ENCODE measurements at places on chromosomes 1 and 21.

- DNase-seq: no peak
Observed at GRCh38 chr1:178630417-178630816, 94.6 kb upstream of the RALGPS2 start.

GRCh38 chr1:68521286-68521685 is 24.4 kb upstream of the DEPDC1 start:
- no peak for DNase-seq

GRCh38 chr1:31726715-31727114 is 22.9 kb upstream of the COL16A1 start:
- no peak for DNase-seq

- DNase-seq: no peak
Observed at GRCh38 chr1:212949771-212950170, 570 bp upstream of the VASH2 start.

DNA sequence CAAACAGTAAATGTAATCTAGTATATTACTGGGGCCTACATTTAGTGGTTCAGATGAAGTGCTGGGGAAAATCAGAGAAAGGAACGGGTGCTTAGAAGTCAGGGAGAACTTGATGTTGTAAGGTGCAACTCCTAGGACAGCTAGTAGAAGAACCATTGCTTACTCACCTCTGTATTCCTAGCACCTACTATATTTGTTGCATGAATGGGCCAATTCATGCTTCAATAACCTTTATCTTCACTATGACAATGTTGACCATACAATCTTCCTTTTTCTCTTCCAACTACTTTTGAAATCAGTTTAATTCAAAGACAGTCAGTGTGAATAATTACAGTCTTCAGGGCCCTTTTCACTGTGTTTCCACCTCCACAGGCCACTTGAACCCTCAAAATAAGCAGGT is 125.0 kb upstream of the DMRTA2 start:
- no peak for DNase-seq

GRCh38 chr1:194369060-194369459 is 1182.6 kb upstream of the B3GALT2 start:
- DNase-seq: no peak

DNA sequence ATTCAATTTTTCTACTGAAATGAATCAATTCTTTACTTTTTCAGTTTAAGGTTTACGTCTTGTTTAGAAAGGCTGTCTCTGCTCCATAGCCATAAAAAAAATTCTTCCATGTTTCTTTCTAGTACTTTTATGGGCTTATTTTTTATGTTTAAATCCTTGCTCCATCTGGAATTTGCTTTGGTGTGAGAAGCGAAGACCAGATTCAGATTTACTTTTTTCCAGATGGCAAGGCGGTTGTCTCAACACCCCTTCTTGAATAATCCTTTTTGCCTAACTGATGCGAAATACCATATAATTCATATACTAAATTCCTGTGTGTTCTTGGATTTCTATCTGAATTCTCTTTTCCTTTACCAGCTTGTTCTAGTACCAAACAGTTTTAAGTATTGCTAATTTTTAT is 101.5 kb downstream of the C1orf94 start:
- no peak for DNase-seq

- DNase-seq: no peak
Observed at GRCh38 chr1:100404821-100405220, 52.5 kb downstream of the CDC14A start.

DNA sequence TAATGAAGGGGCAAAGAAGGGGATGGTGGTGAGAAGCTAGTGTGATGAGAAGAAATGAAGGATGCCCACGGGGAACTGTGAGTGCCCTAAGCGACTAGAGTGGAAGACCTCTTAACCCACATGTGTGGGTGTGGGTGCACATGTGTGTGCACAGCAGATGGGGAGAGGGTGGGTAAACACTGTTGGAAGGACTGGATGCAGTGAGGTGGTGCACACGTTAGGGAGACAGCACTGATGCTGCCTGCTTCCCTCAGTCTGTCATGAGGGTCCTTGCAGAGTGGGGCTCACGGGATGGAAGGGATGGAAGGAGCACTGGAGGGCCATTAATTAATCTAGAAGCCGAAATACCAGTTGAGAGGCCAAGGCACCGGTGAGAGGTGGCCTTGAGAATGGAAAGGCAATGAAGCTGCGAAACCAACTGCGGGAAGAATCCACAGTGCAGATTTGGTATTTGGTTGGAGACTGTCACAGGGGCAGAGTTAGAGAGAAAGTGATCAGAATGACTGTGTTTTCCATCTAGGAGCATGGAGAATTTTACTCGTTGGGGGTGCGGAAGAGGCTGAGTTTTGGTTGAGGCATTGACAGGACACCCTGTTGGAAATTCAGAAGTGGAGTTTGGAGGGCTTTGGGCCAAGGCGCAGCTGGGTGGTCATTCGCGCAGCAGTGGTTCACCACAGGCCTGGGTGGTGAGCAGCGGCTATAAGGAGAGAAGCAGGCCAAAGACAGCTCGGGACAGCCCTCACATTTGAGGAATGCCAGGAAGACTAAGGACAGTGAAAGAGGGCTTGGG is 15.8 kb downstream of the RCSD1 start:
- no peak for DNase-seq

GRCh38 chr1:183164963-183165362 is 21.1 kb upstream of the LAMC2 start:
- DNase-seq: no peak

- DNase-seq: no peak
Observed at GRCh38 chr1:31497601-31498000, 78.7 kb upstream of the TINAGL1 start.

DNA sequence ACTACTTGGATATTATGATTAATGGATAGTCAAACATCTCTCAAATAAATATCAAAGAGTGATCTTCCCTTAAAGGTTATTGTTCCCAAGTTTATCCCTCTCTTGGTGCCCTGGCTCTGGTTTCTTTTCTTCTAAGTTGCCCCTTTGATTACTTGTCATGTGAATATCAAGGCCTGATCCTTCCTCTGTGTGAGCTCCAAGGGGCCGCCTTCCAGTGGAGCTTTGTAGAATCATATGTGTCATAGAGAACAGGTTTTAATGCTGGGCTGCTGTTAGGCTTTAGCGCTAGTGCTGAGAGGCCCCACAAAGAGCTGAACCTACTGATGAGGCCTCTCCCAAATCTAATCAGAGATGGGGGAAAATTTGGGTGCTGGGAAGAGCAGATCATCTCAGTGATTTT is 25.5 kb downstream of the UCK2 start:
- DNase-seq: no peak

- no peak for DNase-seq
Observed at GRCh38 chr1:93434088-93434487, 13.8 kb upstream of the FNBP1L start.

DNA sequence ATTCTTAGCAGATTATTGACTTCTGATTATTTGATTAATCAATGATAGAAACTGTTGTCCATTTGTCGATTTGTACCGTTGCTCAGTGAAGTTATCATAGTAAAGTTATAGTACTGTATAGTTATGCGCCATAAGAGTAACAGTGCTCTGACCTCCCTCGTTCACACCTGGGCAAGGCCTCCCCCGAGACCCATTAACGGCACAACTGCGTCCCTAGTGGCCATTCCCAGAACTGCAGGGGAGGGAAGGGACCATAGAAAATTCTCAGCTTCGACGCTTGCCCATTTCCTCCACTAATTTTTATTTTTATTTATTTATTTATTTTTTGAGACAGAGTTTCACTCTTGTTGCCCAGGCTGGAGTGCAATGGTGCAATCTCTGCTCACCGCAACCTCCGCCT is 334.4 kb downstream of the DSCAM start:
- no peak for DNase-seq

DNA sequence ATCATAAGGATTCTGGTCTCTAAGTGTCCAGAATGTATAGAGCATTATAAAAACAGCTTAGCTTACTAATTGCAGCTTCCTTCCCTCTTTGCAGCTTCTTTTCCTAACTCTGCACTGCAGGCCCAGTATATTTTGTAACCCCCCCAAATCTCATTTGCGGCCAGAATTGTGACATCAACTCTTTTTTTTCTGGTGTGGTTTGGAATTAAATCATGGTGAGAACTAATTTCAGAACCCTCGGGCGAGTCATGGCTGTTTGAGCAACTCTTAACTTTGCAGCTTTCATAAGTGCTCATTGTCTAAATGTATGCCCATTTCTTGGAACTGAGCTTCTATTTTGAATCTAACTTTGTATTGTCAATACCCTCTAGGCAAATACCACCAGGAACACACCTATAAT is 187.4 kb downstream of the CYYR1 start:
- no peak for DNase-seq

DNA sequence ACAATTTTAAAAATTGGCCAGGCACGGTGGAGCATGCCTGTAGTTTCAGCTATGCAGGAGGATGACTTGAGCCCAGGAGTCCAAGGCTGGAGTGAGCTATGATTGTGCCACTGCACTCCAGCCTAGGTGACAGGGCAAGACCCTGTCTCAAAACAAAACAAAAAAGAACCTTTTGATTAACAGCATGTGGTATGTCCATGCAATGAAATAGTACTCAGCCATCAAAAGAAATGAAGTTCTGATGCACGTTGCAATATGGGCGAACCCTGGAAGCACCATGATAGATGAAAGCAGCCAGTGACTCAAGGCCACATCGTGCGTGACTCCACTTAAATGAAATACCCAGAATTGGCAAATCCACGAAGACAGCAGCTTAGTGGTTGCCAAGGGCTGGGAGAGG is 47.5 kb downstream of the FBXO2 start:
- no peak for DNase-seq

GRCh38 chr1:14603645-14604044 is 5.2 kb downstream of the KAZN start:
- DNase-seq: no peak

- no peak for DNase-seq
Observed at GRCh38 chr1:42003433-42003832, 84.7 kb upstream of the HIVEP3 start.

DNA sequence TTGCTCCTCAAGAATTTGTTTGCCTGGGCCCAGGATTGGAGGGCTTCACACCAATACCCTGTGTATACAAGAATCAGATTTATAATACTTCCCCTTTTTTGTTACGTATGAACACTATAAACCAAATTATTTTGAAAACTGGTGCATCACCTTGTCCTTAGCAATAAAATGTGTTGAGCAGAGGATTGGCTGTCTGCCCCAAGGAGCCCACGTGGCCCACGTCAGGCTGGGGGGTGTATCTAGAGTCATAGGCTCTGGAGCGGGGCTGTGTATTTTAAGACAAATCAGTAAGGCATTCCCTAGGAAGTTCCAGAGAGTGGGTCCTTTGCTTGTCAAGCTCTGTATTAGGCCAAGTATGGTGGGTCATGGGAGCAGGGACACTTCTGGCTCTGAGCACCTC is 2.0 kb upstream of the ST3GAL3 start:
- DNase-seq: no peak

- DNase-seq: no peak
Observed at GRCh38 chr1:105483436-105483835, 1573.0 kb upstream of the PRMT6 start.

- no peak for DNase-seq
Observed at GRCh38 chr1:107935396-107936064, 29.4 kb downstream of the VAV3 start.

GRCh38 chr1:206082831-206083695 is 30.1 kb downstream of the RHEX start:
- no peak for DNase-seq

- no peak for DNase-seq
Observed at GRCh38 chr1:119009312-119009655, 21.1 kb upstream of the TBX15 start.

- no peak for DNase-seq
Observed at GRCh38 chr1:29912425-29912824, 676.1 kb downstream of the PTPRU start.

DNA sequence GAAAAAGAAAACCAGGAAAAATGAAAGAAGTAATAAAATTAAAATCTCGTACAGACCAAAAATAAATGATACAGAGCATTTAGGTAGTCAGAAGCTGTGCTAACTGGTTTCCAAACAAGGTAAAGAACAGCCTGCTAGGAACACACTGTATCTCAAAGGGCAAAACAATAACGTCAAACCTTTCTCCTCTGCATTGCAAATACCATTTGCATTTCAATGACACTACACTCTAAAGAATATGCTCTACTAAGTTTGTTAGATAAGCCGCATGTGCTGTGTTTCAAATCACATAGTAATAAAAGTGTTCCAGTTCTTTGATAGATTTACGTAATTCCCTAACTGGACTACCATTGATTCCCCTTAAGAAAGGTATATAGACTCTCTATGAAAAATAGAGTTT is 648.8 kb downstream of the PLA2G4A start:
- no peak for DNase-seq

DNA sequence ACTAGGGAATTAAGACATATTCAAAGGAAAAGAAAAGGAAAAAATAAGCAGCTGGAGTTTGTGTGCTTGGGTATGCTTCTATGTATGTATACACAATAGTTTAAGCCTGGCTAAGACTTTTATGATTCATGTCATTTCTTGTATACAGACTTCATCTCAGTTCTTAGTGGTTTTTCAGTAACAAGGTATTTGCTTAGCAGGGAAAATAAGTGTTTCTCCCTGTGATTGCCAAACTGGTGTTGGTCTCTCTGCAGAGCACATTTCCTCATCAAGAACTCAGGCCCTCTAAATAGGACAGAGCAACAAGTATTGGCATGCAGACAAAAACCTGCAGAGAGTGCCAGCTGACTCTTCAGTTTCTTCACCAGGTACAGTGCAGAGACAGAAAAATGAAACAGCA is 484.4 kb upstream of the ZRANB2 start:
- no peak for DNase-seq

GRCh38 chr1:246448373-246448772 is 58.7 kb downstream of the SMYD3 start:
- DNase-seq: no peak

GRCh38 chr1:67700692-67701410 is 15.8 kb downstream of the GADD45A start:
- DNase-seq: no peak

DNA sequence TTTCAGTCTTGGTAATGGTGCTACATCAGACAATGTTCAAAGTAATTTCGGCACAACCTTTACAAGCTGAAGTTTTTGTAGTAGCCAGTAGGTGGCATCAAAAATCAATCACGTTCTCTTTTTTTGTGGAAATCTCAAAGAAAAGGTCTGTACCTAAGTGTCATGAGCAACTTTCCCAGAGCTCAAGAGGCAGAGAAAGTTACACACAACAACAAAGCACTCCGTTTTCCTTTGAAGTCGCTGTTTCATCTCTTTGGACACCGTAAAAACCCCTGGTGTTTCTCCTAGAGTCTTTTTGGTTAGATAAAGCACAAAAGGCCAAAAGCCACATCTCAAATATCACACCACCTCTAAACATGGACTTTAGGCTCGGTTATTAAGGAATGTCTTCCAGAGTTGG is 131.6 kb downstream of the LHX8 start:
- no peak for DNase-seq

GRCh38 chr1:186129758-186130157 is 245.3 kb downstream of the TPR start:
- no peak for DNase-seq

- no peak for DNase-seq
Observed at GRCh38 chr1:20371883-20372282, 81.2 kb downstream of the VWA5B1 start.

- DNase-seq: no peak
Observed at GRCh38 chr21:26587736-26588201, 14.7 kb upstream of the CYYR1 start.

DNA sequence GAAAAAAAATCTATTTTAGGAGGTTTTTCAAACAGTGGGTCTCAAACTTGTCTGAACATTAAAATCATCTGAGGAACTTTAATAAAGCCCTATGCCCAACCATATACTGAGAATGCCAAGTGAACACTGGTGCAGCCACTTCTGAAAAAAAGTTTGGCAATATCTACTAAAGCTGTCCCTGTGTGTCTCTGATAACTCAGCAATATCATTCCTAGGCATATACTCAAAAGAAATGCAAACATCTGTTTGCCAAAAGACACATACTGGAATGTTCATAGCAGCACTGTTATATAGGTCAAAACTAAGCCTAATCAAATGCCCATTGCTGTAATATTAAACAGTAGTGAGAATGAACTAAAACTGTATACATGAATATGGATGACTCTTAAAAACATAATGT is 74.2 kb upstream of the RGS4 start:
- DNase-seq: no peak
